Vagina (tissue), 2 donors: ENCODE measurements at places on chromosomes 2 and 18. TPM values are rescaled to one million over a fixed set of nuclear protein-coding genes. Genes with fewer than 3 reads are reported as not detected.

The EVA1A gene
- not detected for total RNA-seq

The CCL20 gene
- not detected for total RNA-seq

The ZNF396 gene
- 0.98 TPM for total RNA-seq

The DUSP2 gene
- 14.0 TPM for total RNA-seq

The TMEM37 gene
- 3.2 TPM for total RNA-seq

DNA sequence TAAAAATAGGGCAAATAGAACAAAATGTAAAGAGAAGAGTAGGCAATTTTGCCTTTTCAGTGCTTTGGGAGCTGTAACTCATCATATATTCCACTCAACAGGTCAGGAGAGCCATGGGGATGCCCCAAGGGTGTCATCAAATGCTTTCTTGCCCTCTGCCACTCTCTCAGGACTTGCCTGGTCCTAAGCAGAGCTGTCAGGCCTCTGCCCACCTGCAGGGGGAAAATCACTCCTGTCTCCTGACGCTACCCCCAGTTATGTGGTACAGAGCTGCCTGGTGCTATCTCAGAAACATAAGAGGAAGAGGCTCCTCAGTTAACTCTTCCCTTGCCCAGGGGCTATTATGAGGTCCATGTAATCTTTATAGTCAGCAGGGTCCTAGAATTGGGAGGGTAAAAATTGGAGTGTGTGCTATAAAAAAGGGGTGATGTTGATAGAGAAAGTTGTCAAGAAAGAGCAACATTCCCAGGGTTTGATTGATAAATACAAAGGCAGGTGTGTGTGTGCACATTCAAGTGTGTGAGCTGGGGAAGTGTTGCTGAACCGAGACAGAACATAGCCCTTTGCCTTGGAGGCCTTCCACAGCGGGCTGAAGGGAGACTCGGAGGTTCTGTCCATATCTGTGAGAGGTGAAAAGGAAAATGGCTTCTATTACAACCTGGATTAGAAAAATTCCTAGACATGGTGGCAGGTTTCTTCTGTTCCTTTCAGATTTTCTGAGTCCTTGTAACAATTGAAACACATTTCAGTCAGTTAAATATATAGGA lies 25.4 kb downstream of the PTPRM start:
- DNase-seq, result no peak

GRCh38 chr2:200406379-200406778 lies 99.9 kb downstream of the SPATS2L start:
- DNase-seq, result no peak

DNA sequence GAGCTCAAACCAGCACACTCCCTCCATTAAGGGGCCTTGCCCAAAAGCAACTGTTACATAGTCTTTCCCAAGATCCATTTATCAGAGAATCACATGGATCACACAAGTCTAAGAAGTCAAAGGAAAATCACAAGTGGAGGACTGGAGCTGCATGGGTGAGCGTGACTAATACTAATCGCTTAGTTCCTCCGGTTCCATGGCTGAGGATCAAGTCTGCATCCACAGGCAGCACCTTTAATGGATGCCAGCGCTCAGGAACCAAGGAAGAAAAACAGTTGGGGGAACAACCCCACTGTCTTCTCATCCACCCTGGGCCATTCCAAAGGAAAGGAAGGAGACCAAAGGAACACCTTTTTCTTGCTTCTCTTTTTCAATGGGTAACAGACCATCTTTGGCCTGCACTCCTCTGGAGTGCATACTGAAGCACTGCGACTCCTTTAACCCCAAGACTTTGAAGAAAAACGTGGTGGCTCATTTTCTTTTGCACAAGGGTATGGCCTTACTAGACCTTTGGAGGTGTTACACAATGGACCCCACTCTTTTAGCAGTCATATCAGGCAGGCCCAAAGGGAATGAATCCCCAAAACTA lies 9.2 kb upstream of the WDR33 start:
- no peak for DNase-seq

DNA sequence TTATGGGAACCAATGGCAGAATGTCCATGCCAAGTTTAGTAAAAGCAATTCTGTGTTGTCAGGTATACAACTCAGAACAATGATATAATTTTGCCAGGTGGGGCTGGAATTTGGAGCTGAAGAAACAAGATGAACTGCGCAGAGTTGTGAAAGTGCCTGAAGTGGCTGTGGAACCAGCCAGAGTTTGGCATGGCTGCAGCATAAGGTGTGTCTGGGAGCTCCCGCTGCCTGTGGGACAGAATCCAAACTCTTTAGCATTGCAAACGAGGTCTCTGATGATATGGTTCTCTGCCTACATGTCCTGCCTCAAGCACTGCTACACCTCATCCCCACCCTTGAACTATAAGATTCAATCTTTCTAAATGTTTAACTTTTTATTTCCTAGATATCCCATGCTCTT lies 909.7 kb downstream of the EPHA4 start:
- DNase-seq, result no peak

GRCh38 chr2:45282646-45283045 lies 273.4 kb upstream of the SIX2 start:
- DNase-seq, result no peak

GRCh38 chr2:181366675-181367175 lies 90.5 kb upstream of the ITGA4 start:
- no peak for DNase-seq

DNA sequence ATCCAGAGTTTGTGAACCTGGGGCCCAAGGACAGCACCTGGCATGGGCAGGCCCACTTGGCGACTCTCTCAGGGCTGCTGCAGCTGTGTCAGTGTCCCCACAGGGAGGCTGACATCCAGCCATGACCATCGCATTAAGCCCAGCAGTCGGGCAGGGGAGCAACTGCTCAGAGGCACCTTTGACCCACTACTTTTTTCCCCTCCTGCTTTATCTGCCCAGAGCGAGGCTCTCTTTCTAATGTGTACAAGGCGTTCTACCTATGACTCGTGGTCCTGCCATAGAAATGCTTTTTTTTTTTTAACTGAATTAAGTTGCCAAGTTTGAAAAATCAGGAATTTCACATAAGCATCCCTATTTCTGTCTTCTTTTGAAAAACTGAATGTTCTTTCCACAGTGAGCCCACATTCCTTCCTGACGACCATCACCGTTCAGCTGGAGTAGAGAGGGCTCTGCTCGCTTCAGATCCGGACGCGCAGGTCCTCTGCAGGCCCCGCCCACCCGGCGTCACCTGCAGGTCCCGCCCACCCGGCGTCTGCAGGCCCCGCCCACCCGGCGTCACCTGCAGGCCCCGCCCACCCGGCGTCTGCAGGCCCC lies 403 bp upstream of the CLUL1 start:
- DNase-seq, result no peak

- no peak for DNase-seq
These were observed at the start of gene CBLN2 for GRCh38 chr18:72544092-72544886. Gene CBLN2 (minus strand): TSS chr18:72544342. CDS start chr18:72542160, 2,182 bp downstream.

GRCh38 chr2:212928681-212929080 lies 222.7 kb downstream of the IKZF2 start:
- no peak for DNase-seq

- DNase-seq, result no peak
These were observed 91.8 kb upstream of the KLF7 start for GRCh38 chr2:207257251-207258250.

GRCh38 chr2:63984606-63985359 lies 34.4 kb downstream of the VPS54 start:
- DNase-seq, result no peak

DNA sequence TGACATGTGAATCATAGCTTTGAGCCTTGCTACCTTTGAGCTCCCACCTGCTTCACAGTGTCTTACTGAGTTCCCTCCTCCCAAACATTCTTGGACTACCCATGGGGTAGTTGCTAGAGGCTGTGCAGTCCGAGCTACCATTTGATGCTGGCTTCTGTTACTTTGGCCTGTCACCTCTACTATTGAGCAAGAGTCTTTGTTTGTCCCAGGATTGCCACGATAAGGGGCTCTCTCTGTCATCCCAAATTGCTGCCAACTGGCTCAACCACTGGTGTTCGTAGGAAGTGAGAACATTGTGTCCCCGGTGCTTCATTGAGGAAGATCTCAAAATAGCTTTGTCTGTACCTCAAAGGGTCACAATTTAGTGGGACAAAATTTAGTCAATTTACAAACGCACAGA lies 59.1 kb upstream of the PAX8 start:
- no peak for DNase-seq

GRCh38 chr2:73916666-73917065 lies 10.0 kb upstream of the DGUOK start:
- no peak for DNase-seq

DNA sequence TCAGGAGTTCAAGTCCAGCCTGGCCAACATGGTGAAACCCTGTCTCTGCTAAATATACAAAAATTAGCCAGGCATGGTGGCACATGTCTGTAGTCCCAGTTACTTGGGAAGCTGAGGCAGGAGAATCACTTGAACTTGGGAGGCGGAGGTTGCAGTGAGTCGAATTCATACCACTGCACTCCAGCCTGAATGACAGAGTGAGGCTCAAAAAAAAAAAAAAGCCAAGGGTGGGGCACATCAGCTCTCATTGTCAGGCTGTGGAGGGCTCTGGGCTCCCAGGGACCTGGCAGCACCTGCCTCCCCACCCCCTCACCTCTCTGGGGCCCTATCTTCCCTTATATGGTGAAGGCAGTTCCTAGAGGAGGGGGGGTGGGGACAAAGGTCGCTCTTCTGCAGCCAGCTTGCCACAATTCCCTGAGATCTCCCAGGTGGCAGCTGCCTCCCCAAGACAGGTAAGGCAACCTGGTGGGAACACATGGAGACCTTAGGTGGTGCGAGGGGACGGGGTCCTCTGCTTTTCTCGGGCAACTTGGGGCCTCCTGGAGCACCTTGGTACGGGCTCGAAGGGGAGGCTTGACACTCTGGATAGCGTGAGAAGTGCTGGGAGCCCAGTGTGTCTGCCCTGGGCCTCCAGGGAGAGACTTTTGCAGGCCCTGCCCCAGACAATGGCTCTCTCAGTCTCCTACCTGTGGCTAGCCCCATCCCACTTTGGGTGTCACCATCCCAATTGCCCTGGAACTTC lies at the start of gene VIL1:
TSS of gene VIL1 (plus strand) at position 407 of the 742 bp plus-strand sequence. CDS start 4,656 bp downstream, outside the sequence.
- no peak for DNase-seq

- no peak for DNase-seq
These were observed 68.8 kb downstream of the GALNT13 start for GRCh38 chr2:153940511-153940910.

GRCh38 chr2:128594651-128594910 lies 275.9 kb upstream of the HS6ST1 start:
- no peak for DNase-seq

- no peak for DNase-seq
These were observed 109.7 kb downstream of the CLIP4 start for GRCh38 chr2:29224693-29225551.

DNA sequence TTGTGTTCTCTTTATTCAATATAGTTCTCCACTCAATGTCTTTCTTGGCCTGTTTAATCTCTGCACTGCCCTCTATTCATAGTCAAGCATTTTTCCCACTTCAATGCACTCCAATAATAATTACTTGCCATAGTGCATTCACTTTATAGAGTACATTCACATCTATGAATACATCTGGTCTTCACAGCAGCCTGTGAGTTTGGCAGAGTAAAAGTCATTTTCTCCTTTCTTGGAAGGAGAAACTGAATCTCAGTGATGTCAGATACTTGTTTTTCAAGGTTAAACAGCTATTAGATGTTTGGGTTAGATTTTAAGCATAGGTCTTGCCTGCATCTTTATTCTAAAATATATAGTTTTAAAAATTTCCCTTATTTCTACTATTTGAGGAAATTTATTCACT lies 373.2 kb downstream of the TRIB2 start:
- no peak for DNase-seq

DNA sequence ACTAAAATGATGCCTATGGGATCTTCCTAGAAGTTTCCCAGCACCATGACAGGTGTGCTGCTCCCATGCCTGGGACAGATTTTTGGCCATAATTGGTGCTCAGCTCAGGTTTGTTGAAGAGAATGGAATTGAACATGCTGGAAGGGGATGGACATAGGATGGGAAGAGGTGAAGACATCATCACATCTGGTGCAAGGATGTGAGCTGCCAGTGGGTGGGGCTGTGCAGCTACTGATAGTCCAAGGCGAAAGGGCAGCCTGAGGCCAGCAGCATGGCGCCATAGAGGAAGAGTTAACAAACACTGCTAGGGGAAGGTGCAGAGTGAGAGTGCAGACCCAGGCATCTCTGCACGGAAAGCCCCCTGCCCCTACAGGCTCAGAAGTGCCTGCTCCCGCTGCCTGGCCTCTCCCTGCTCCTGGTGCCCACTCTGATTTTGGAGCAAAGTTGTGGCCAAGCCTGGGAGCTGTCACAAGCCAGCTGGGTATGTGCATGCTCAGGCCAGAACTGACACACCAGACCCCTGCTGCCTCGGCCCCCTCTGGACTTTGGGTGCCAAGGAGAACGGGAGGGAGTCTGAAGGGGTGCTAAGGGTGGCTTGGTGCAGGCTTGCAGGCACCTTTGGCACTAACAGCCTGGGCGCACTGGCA lies 178.6 kb downstream of the ZBTB7C start:
- no peak for DNase-seq
